ENCODE measurements at places on chromosomes 4 and X. TPM values are rescaled to one million over a fixed set of nuclear protein-coding genes. Genes with fewer than 3 reads are reported as not detected.

The HPGDS gene
- total RNA-seq: not detected

The PNMA6F gene
- not detected for total RNA-seq

The WWC2 gene
- total RNA-seq: 11.7 TPM

The RHOH gene
- under 0.01 TPM for total RNA-seq

The ATP2B3 gene
- not detected for total RNA-seq

The STEEP1 gene
- 16.4 TPM for total RNA-seq

The FAM133A gene
- not detected for total RNA-seq

The PORCN gene
- total RNA-seq: 32.2 TPM

The PLS3 gene
- 64.3 TPM for total RNA-seq

The SAGE1 gene
- not detected for total RNA-seq

The FAM184B gene
- total RNA-seq: not detected

The SPATA18 gene
- total RNA-seq: 5.9 TPM

The ASB5 gene
- total RNA-seq: not detected

The HSD17B13 gene
- total RNA-seq: 0.24 TPM

The PAK3 gene
- 0.52 TPM for total RNA-seq

The ATP1B4 gene
- total RNA-seq: not detected

The DIAPH2 gene
- 15.3 TPM for total RNA-seq

The RAB41 gene
- not detected for total RNA-seq

The SYN1 gene
- 3.5 TPM for total RNA-seq

The SPON2 gene
- 194 TPM for total RNA-seq

The GPAT3 gene
- total RNA-seq: 2.6 TPM

The CSN1S1 gene
- not detected for total RNA-seq

The KLHL15 gene
- 4.3 TPM for total RNA-seq

The NIPAL1 gene
- total RNA-seq: 3.4 TPM

The SMIM10L2A gene
- total RNA-seq: 0.08 TPM

The DMP1 gene
- total RNA-seq: not detected

The LARP1B gene
- 12.8 TPM for total RNA-seq

The PPM1K gene
- 6.6 TPM for total RNA-seq

The CTAG1B gene
- not detected for total RNA-seq

The CXCL3 gene
- 66.3 TPM for total RNA-seq

The ANOS1 gene
- 0.24 TPM for total RNA-seq

The PCGF3 gene
- total RNA-seq: 30.6 TPM

The MECP2 gene
- total RNA-seq: 21.2 TPM

The PRKG2 gene
- total RNA-seq: 22.0 TPM

The ARHGAP36 gene
- not detected for total RNA-seq

The NSG1 gene
- 0.80 TPM for total RNA-seq

The TRIM60 gene
- total RNA-seq: not detected

The FNIP2 gene
- total RNA-seq: 9.3 TPM

The UGT2B11 gene
- total RNA-seq: not detected

The LGI2 gene
- not detected for total RNA-seq

The USP27X gene
- total RNA-seq: 2.6 TPM

The NALF2 gene
- under 0.01 TPM for total RNA-seq

The TSPAN7 gene
- total RNA-seq: 1.0 TPM

The LRCH2 gene
- 21.7 TPM for total RNA-seq

Data from epithelial cell of alveolus of lung (primary cell).